Testis (tissue), 5 donors: ENCODE measurements at places on chromosomes 2 and 18. TPM values are rescaled to one million over a fixed set of nuclear protein-coding genes. Genes with fewer than 3 reads are reported as not detected.

Gene SLC4A3
- polyA plus RNA-seq, result 15.1 TPM

Gene MRPL33
- 204 TPM for polyA plus RNA-seq

Gene GORASP2
- 119 TPM for polyA plus RNA-seq

Gene SP140L
- 7.2 TPM for polyA plus RNA-seq

Gene FAM228B
- 47.1 TPM for polyA plus RNA-seq

Gene STK11IP
- polyA plus RNA-seq, result 81.9 TPM
